ENCODE measurements at places on chromosomes 7 and 10.

- no peak for DNase-seq
Measured at GRCh38 chr10:17410907-17411306, 43.5 kb downstream of the ST8SIA6 start.

- no peak for DNase-seq
Measured at GRCh38 chr10:121832647-121833046, 95.2 kb downstream of the ATE1 start.

GRCh38 chr10:79923145-79923544 is 25.8 kb downstream of the SFTPD start:
- no peak for DNase-seq

GRCh38 chr10:119451300-119451896 is 91.1 kb downstream of the RGS10 start:
- no peak for DNase-seq

GRCh38 chr7:121046893-121047468 is 58.5 kb downstream of the CPED1 start:
- no peak for DNase-seq

- DNase-seq: no peak
Measured at GRCh38 chr7:82172017-82172416, 271.6 kb downstream of the CACNA2D1 start.

DNA sequence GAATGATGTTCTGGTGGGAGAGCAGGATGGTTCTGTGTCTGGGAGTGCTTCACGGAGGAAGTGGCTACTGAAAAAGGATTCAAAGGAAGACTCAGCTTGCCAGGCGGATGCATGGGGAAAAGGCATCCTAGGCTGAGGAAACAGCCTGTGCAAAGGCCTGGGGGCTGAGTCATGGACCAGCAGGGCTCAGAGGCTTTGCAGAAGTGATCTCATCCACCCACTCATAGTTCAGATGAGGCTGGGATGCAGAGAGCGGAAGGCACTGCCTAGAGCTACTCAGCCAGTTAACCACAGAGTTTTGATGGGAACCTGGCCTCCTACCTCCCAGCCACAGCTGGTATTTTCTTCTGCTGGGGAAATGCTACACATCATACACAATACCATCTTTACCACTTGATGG is 15.8 kb upstream of the ADAMTS14 start:
- DNase-seq: peak; percentile 28

GRCh38 chr10:76035206-76036110 is 604.0 kb downstream of the LRMDA start:
- no peak for DNase-seq

- no peak for DNase-seq
Measured at GRCh38 chr7:157523371-157523765, 186.6 kb downstream of the DNAJB6 start.

DNA sequence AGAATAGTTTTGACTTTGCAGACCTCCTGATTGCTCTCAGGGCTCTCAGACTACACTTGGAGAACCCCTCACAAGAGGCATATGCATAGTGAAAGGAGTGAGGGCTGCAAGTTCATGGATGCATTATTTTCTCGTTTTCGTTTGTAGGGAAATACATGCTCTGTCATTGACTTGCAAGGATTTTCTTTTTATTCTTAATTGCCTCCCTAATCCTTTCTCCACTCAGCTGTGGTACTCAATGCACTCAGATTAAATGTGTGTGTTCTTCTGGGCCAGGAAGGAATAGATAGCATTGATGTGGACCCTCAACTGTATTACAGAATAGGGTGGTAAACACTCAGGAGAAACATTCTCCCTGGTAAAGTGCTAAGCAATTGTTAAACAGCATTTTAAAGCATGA is 188.7 kb downstream of the CACNB2 start:
- DNase-seq: no peak

- DNase-seq: no peak
Measured at GRCh38 chr10:7634142-7634894, 32.4 kb downstream of the ITIH5 start.

GRCh38 chr7:121395494-121395960 is 581 bp downstream of the FAM3C start:
- no peak for DNase-seq

Data from coronary artery (tissue), 2 donors.